NCI-H510A treated with DMSO at 0.1 percent for 48 hours (cell line): ENCODE measurements at places on chromosomes 5 and 9.

- DNase-seq, result no peak
These were observed 33.6 kb downstream of the HTR4 start for GRCh38 chr5:148620696-148621095.

- no peak for DNase-seq
These were observed 161.8 kb upstream of the IRX2 start for GRCh38 chr5:2913281-2913680.

GRCh38 chr9:81801190-81801589 is 111.8 kb upstream of the TLE1 start:
- DNase-seq, result no peak

DNA sequence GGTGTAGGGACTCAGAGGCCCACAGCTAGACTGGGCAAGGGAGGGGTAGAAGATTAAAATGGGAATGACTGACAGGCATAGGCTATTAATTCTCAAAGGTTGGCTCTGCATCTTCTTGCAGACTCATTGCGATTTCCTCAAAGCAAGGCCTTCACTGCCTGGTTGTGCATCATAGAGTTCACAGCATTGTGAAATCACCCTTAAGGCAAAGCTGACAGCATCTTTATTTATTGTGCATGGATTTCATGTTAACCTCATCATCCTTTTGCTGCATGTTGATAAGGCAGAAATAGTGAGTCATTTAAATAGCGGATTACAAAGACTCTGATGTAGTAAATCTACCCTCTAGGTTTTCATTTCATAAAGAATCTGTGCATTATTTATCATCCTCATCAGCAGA is 13.6 kb upstream of the PALM2AKAP2 start:
- DNase-seq, result no peak

- no peak for DNase-seq
These were observed 439.2 kb downstream of the DNAH5 start for GRCh38 chr5:13505326-13505725.

- no peak for DNase-seq
These were observed 83.8 kb upstream of the RAPGEF1 start for GRCh38 chr9:131823701-131824146.

GRCh38 chr9:130138171-130138653 is 34.0 kb upstream of the NCS1 start:
- peak; percentile 9 for DNase-seq

DNA sequence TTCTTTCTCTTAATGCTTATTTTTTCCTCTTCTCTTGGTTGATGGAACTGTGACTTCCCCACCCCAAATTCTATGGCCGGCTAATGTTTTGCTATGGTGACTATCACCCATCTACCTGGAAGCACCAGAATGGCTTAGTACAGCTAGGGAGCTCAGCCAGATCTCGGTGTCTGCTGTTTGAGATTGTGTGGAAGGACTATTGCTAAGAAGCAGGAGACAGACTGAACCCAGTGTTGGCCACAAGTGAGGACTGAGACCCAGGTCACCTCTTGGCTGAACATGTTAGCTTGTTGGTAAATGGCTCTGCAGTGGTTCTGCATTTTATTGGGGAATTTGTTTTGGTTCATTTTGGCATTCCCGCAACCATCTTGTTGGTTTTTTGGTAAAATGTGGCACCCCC is 2.7 kb downstream of the PRRC2B start:
- no peak for DNase-seq

GRCh38 chr9:133612816-133613215 is 3.6 kb upstream of the FAM163B start:
- peak; percentile 19 for DNase-seq

DNA sequence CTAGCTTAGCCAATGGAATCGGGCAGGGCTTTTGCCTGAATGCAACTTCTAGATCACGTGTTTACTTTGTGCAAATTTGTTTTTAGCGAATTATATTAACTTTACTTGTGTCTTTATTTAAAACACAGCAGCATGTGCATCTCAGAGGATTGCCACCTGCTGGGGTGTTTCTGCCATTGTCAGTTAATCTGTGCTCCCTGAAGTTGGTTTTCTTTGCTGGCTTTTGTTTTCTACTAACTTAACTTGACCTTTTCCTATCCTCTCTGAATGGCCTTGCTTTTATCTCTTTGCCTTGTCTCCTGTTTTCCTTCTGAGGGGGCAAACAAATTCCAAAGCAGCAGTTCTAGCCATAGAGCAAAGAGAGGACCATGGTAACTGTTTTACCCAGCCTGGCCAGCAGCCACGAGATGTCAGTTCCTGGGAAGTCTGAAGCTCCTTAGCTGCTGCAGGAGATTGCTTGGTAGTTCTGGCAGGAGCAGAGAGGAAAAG is 67.6 kb downstream of the ARHGEF28 start:
- no peak for DNase-seq

GRCh38 chr5:143653256-143653655 is 158.7 kb upstream of the HMHB1 start:
- no peak for DNase-seq

- no peak for DNase-seq
These were observed 245.1 kb downstream of the DOCK8 start for GRCh38 chr9:459491-460444.

DNA sequence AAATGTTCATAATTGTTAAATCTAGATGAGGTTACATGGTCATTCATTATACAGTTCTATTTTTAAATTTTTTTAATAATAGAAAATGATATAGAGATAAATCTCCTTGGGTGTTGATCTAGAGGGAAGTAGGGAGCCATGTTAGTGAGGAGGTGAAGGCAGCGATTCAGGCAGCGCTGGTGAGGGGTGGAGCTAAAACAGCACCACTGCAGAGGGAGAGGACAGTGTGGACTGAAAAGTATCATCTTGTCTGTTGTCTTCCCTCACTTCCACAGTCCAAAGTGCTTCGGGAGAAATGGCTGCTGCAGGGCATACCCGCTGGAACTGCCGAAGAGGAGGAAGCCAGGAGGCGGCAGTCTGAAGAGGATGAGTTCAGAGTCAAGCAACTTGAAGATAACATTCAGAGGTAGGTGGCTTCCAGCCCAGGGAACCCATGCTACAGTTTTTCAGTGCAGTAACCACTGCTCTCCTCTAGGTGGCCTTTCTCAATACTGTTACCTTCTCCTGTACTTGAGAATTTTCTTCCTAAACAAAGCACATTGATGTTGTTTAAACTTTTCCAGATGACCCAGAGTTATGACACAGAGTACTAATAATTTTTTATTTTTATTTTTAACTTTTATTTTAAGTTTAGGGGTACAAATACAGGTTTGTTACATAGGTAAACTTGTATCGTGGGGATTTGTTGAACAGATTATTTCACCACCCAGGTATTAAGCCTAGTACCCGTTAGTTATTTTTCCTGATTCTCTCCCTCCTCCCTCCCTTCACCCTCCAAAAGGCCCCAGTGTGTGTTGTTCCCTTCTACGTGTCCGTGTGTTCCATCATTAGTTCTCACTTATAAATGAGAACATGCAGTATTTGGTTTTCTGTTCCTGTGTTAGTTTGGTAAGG is 100.5 kb downstream of the PALM2AKAP2 start:
- no peak for DNase-seq

DNA sequence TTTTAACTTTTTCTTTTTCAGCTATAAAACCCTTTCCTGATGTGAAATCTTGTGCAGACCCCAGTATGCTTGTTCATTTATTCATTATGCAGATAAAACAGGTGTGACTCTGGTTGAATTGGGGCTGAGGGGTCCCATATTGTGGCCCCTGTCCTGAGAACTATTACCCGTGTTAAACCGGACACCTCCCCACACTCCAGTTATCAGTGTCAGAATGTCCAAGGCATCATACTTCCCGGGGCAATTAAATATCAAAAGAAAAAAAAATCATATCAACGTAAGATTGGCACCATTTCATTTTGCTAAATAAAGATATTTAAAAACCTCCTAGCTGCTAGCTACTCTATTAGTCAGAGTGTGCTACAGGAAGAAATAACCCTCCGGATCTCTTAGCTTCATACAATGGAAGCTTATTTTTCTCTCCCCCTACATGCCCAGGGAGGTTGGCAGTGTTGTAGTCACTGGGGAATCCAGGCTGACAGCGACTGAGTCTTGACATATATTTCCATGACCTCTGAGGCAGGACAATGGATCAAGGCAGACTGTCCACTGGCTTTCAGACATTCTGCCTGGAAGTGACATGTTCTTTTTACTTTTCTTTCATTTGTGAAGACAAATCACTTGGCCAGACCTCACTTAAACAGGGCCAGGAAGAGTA is 170.0 kb downstream of the SEC61B start:
- no peak for DNase-seq

DNA sequence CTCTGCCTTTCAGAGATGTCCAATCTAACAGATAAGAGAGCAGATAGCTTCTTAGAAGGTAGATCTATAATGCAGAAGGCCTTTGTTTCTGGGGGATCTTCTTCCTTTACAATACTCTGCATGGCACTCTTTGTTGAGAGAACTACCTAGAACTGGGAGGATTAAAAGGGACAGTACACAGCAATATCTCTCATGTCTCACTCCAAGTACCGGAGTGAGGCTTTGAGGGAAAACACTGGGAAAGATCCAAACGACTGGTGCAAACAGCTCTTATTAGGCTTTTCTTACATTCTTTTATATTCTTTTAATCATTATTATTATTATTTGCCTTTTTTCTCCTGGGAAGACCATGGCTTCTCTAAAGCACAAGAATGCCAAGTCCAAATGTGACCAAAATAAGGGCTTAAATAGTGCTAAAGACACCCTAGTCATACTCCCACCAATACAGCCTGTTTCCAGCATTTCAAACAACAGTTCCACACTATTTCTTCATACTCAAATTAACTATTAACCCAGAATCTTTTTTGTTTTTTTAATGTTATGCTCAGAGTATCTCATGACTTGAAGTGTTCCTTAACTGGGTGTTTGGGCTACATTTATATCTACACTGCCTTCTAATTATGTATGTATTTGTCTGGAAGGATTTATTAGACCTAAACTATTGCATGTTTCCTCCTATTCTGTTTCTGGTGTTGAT is 52.7 kb downstream of the ABHD17B start:
- no peak for DNase-seq

GRCh38 chr5:117551236-117551635 is 976.6 kb upstream of the SEMA6A start:
- no peak for DNase-seq

DNA sequence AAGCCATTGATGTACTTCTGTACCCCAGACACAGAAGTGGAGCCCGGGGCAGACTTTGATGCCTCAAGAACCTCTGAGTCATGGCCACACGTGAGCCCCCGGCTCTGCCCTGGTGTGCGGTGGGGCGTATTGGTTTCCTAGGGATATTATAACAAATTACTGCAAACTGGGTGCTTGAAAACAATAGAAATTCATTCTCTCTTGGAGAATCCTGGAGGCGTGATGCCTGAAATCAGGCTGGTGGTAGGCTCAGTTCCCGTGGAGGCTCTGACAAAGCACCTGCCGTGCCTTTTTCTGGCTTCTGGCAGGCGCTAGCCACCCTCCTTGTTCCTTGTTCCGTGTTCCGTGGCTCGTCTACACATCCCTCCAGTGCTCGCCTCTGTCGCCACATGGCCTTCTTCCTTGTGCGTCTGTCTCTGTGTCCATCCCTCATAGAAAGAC is 24.2 kb downstream of the NEK6 start:
- no peak for DNase-seq

- peak; percentile 18 for DNase-seq
These were observed 19.9 kb upstream of the KCNIP1 start for GRCh38 chr5:170483701-170484458.

- DNase-seq, result no peak
These were observed 184.5 kb downstream of the FBN2 start for GRCh38 chr5:128353441-128354107.

- DNase-seq, result no peak
These were observed 27.8 kb upstream of the SLC44A1 start for GRCh38 chr9:105216440-105217178.

- no peak for DNase-seq
These were observed 288.0 kb upstream of the ANKH start for GRCh38 chr5:15159606-15160005.

DNA sequence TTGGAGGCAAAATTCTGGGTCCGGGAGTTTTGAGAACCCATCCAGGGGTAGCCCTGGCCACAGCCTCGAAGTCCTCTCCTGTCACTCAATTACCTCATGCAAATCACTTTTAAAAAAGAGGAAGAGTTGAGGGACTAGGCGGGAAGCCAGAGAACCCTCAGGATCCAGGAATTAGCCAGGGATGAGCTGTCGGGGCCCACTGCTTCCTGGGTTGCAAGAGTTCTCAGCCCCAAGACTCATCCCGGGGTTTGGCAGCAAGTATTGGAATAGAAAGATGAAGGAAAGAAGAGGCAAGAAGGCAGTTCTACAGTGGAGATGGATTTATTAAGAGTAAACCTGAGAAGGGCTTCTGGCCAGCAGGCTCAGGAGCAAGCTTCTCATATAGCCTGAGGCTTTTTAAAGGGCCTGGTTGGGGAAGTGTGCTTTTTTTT is 25.6 kb downstream of the C9orf50 start:
- DNase-seq, result no peak

DNA sequence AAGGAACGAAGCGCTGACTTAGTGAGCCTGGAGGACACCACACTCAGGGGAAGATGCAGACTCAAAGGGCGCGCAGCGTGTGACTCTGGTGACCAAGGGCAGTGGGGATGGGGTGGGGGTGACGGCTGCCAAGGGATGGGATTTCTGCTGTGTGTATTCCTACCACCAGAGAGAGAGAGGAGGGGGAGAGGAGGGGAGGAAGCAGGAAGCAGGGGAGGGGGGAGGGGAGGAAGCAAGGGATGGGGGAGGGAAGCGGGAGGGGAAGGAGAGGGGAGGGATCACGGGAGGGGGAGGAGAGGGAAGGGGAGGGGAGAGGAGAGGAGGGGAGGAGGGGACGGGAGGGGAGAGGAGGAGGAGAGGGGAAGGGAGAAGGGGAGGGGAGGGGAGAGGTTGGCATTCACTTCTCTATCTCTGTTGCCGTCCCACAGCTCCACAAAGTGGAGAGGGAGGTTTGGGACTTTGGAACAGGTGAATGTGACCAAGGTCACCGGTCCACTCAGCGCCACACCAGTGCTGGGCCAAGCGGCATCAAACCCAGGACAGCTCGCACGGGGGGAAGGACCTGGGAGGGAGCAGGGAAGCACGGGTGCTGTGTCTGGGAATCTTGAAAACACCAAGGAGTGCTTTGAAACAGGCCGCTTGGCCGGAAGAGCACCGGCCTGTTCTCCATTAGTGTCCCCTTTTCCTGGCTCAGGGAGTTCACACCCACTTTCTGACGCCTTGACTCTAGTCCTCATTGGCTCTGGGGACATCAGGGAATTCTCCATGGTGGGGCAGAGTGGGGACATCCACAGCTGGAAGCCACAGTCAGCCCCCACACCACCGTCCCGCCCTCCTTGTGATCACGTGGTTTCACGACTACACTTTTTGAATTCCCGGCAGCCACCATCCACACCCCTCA is 77.4 kb downstream of the VAV2 start:
- DNase-seq, result no peak

DNA sequence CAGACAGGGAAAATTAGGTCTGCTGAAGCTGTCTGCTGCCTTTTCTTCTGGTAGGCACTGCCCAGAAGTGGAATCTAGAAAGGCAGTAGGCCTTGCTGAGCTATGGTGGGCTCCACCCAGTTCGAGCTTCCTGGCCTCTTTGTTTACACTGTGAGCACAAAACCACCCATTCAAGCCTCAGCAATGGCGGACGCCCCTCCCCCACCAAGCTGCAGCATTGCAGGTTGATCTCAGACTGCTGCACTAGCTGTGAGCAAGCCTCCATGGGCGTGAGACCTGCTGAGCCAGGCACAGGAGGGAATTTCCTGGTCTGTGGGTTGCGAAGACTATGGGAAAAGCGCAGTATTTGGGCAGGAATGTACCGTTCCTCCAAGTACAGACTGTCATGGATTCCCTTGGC is 18.5 kb downstream of the AGTPBP1 start:
- no peak for DNase-seq

- DNase-seq, result no peak
These were observed 439.9 kb downstream of the BRINP1 start for GRCh38 chr9:118929287-118929686.

- no peak for DNase-seq
These were observed 82.6 kb downstream of the CETN3 start for GRCh38 chr5:90326995-90327394.

- DNase-seq, result no peak
These were observed 136.2 kb downstream of the PJA2 start for GRCh38 chr5:109273594-109273993.
